ENCODE measurements at places on chromosomes 6 and 20. TPM values are rescaled to one million over a fixed set of nuclear protein-coding genes. Genes with fewer than 3 reads are reported as not detected.

Gene GTSF1L
- total RNA-seq, result not detected

Gene NKAPL
- total RNA-seq, result 1.1 TPM

Gene RPP40
- 5.9 TPM for total RNA-seq

- DNase-seq, result no peak
Measured at GRCh38 chr6:169931261-169931660, 179.8 kb downstream of the ERMARD start.

DNA sequence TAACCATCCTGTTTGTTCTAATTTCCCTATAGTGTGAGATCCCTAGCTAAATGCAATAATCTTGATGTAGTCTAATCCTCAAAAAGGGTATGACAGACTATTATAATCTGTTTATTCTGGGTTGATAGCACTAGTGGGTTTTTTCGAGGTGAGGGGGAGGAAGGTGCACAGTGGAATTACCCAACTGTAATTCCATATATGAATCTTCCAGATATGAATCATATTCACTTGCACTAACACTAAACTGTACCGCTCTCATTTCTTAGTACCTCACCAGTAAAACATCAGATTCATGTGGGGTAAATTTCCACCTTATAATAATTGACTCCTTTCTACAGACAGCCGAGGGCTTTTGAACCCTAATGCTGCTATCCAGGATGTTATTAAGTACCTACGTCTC is 16.5 kb downstream of the NCOA7 start:
- no peak for DNase-seq

DNA sequence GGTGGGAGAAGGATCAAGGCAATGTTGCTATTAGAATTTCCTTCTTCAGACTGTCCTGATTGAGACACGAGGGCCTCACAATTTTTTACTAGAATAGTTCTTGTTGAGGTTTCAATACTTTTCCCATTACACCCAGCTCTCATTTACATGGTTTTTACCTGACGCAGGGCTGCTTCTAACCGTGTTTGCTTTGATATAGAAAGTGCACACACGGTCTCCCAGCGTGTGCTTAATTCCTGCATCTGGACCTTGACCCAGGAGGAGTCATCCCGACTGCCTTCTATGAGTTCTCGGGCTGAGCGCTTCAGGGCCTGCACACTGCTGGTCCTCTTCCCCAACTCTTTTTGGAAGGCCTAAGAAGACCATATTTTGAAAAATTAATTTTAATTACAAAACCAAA is 160.2 kb downstream of the DST start:
- no peak for DNase-seq

Gene AVP
- total RNA-seq, result 81.3 TPM

DNA sequence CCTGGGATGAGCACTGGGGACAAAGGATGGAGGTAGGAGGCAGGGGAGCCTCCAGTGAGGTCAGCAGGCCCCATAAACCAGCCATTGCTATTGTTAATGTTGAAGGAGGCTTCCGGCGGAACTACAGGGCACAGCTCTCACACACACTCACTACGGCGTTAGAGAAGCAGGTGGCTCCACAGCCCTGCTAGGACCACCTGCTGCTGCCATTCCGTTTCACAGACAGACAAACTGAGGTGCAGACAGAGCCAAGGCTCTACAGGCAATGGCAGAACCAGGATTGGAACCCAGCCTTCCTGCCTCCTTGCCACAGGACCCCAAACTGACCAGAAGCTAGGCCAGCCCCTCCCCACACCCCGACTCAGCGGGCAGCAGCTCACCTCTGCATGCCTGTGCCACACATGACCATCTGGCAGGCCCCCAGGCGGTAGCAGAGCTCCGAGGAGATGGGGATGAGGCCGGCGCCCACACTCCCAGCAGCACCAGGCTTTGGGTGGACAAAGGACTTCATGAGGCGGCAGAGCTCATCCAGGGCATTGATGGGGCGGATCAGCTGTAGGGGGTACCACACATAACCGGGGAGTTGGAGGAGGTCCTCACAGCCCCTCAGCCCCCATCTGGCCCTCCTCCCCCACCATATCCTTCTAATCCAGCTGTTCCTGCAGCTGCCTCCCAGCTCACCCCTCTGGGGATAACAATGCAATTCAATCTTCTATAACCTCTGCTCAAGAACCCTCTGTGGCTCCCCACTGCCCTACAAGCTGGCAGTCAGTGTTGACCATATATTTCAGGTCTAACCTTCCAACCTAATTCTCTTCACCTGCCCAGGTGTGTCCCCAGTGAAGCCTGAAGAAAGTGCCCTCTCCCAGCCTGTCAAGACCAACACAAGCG is 198.5 kb downstream of the PREX1 start:
- DNase-seq, result no peak

Gene BIRC7
- total RNA-seq, result not detected

DNA sequence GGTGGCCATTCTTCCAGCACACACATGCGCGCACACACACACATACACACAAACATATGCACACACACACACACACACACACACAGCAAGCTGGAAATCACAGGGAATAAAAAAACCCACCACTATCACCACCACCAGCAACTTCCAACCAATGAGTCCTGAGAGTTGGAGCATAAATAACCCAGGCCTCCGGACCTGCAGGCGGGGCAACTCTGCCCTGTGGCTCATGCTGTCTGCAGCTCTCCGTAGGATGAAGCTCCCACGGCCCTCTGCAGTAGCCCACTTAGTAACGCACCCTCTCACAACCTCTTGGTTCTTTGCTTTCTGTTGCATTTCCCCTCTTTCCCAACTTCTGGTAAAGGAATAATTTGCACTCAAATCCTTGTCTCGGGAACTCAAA is 275.2 kb downstream of the PREX1 start:
- DNase-seq, result no peak

DNA sequence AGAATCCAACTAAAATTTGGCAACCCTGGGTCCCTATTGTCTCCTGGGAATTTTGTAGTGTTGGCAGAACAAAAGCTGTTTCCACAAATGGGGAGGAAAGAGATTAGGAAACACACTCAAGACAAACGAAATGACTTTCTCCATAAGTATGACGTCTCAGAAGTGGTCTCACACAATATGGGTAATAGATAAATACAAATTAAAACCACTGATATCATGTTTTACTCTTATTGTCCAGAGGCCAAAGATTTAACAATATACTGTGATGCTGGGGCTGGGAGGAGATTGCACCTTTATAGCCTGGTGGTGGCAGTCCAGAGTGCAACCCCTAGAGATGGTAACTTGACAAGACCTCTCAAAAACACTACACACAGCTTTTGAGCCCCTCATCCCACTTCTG is 18.6 kb downstream of the FKBP1A start:
- DNase-seq, result no peak

Gene OVOL2
- not detected for total RNA-seq

GRCh38 chr6:69038841-69039240 is 403.8 kb downstream of the ADGRB3 start:
- DNase-seq, result no peak
